ENCODE measurements at places on chromosomes 2 and 18.

DNA sequence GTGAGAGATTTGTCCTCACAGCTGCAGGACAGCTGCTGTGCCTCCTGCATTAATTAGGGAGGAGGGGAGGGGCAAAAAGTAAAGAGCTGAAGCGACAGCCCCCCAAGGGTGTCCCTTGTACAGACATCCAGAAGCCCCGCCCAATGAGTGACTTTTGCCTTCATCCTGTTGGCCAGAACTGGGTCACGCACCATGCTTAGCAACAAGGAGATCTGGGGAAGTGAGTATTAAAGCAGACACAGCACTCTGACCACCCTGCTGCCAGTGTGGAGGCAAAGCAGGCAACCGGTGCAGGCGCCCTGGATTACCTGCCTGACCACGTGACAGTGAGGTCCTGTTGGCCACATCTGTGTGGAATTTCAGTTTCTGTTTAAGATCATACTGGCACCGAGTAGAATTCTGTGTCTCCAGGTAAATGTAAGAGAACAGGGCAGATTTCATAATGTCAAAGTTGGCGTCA is 21.5 kb upstream of the BIN1 start:
- DNase-seq = peak; percentile 74

- DNase-seq = no peak
Measured at GRCh38 chr2:231422056-231422455, 26.5 kb downstream of the B3GNT7 start.

DNA sequence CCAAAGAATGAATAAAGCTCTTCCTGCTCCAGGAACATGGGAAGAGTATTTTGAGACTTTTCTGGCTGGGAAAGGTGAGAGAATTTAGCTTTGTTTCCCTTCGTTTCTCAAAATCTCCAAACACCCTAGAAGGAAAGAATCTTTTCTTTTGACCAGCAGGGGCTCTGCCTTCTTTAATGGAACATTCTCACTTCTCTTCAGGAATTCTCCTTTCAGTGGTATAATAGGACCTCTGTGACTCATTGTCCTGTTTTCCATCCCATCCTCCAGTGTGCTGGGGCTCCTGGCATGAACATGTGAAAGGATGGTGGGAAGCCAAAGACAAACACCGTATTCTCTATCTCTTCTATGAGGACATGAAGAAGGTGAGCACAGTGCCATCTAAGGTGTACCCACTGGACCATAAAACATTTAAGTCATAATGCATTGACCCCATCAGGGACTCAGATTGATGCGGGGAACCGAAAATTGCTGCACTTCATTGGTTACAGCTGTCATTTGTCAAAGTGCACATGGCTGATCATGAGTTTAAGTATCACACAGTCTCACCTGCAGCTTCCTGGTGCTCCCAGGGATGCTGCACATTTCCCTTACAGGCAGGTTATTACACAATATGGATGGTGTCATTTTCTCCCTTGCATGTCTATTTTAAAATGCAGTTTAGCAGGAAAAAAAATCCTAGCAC is 5.5 kb downstream of the SULT1C4 start:
- no peak for DNase-seq

GRCh38 chr18:59878644-59879043 is 21.2 kb upstream of the PMAIP1 start:
- DNase-seq = no peak

DNA sequence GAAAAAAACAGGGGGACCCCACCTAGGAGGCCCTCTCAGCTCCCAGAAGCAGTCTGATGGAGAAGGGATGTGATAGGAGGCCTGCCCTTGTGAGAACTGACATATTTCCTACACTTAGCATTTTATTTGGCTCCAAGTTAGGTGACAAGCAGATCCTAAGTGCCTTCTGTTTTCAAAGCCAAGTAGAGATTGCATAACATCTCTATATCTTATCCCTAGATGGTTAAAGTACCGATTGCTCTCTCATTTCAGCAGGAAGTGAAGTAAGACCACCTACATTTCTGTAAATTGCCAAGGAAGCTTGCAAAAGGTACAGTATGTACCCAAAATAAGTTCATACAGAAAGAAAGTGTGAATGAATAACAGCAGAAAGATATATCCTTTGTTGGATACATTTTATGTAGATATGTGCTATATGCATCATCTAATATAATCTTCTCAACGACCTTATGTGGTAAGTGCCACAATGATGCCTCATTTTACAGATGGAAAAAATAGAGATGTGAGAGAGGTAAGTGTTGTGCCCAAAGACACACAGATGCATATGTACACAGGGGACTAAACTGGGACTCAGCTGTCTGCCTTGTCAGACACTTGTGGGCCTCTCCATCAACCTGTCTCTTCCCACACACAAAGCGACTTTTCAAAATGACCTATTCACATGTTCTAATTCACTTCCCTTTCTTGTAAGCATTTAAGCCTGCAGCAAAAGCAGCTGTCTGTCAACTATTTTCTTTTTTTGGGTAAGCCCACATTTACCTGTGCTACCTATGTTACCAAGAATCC is 38.9 kb downstream of the DHRS9 start:
- no peak for DNase-seq
